ENCODE measurements at places on chromosomes 7 and 10.

DNA sequence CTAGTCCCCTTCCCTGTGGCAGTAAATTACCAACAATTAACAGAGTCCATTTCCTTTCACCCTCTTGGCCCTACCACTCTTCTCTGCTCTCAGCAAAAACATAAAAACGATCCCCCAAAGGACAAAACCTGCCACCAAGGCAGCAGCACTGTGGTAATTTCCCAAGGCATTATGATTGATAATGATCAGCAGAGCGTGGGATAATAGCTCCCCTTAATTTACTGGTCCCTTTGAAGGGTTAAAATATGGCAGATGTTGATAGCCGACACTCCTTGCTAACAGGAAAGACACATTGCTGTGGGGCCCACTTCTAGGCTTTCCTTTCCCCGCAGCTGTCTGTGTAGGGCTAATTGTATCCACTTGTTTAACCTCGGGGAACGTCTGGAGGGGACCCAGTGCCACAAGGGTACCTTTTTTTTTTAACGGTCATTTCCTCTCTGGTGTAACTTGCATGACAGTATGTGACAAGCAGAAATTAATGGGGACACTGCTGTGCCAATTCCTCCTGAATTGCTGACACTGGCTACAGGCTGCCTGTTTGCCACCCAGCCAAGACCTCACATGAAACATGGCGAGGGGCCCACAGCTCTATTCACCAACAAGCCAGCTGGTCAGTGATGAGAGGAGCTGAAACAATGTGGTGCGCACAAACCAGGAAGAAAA is 81.3 kb downstream of the CDK6 start:
- DNase-seq = no peak

DNA sequence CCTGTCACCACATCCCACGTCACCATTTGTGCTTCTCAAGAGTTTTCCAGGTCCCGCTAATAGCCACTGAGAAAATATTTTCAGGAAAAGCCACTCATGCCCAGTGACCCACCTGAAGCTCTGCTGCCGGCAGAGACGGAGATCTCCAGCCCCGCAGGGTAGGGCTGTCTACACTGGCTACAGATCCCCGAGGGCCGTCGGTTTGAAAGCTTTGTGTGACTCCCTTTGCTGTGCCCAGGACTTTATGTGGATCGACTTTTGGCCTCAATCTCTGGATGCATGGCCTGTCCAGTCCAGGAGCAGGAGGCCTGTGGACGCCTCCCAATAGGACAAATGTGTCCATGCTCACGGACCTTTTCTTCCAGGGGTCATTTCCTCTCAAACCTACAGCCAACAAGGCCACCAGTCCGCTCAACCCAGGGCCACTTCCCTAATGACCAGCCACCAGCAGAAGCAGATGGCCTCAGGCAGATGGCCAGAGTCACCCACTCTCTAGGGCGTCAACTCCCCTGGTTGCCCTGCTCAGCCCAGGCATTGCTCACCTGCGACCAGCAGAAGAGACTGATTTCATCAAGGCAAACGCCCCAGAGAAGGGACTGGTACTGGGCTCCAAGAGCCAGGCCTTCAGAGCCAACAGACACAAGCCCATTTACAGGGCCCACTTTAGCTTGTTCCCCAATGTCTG is 76.4 kb downstream of the OAT start:
- DNase-seq = no peak

GRCh38 chr7:155597753-155598140 is 46.7 kb upstream of the RBM33 start:
- no peak for DNase-seq

- DNase-seq = no peak
Observed at GRCh38 chr7:102129636-102130370, 156.9 kb upstream of the SH2B2 start.

DNA sequence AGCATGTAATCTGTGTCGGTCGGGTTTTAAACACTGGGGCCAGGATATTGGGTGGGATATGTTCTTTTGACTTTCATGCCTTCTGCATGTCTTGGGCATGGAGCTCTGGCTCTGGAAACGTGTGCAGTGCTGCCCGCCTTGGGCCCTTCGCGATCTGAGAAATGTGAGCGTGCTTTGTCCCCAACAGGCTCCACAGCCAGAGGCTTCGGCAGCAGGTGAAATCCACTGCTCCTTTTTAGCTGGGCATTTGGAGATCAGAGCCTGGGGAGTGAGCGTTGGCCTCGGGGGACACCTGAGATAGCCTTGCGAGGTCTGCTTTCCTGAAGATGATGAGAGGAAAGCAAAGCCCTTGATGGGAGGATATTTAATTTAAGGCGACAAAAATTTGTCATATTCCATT is 137.8 kb downstream of the ACTR3B start:
- DNase-seq = no peak

GRCh38 chr7:41771717-41772116 is 68.8 kb upstream of the INHBA start:
- no peak for DNase-seq

DNA sequence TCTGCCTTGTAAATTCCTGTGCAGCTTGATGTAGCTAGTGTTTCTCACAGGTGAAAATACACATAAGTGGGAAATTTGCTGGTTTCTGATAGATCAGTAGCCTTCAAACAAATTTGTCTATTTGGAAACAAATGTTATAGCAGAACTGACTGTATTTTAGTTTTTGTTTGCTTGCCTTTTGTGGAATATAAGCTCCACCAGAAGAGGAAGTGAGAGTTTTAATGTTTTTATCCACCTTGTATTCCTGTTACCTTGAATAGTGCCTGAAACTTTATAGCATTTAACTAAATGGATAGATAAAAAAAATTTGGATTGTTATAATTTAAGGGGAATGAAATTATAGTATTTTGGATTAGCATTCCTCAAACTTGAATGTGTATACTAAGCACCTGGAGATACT is 9.8 kb downstream of the WAC start:
- DNase-seq = no peak

- DNase-seq = no peak
Observed at GRCh38 chr10:132506711-132507408, 30.7 kb upstream of the INPP5A start.

DNA sequence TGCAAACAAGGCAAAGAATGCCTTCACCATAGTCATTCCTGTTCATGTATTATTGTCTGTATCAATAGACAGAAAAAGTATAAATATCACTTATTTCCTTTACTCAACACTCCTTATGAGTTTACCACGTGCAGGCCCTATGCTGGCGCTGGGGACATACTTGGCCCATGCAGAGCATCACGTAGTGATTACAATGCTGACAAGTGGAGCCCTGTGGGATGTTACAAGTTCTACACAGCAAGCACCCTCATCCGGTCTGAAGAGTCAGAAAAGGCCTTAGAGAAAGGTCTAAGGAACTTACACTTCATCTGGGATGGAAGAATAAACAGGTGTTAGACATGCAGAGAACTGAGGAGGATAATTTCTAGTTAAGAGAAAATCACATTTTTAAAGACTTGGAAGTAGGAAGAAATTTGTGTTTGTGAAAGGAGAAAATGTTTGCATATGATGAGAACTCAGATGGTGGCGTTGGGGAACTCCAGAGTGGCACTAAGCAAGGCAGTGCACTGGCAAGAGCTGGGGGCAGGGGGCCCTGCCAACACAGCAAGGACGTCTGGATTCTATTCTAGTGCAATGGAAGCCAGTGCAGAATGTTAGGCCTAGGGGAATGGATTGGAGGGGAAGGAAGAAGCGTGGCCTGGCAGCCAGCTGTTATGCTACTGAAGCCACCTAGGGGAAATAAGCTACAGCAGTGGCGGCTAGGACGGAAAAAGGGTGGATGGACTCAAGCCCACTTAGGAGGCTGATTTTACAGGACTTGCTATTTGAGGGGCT is 116.2 kb downstream of the ELMO1 start:
- DNase-seq = no peak

DNA sequence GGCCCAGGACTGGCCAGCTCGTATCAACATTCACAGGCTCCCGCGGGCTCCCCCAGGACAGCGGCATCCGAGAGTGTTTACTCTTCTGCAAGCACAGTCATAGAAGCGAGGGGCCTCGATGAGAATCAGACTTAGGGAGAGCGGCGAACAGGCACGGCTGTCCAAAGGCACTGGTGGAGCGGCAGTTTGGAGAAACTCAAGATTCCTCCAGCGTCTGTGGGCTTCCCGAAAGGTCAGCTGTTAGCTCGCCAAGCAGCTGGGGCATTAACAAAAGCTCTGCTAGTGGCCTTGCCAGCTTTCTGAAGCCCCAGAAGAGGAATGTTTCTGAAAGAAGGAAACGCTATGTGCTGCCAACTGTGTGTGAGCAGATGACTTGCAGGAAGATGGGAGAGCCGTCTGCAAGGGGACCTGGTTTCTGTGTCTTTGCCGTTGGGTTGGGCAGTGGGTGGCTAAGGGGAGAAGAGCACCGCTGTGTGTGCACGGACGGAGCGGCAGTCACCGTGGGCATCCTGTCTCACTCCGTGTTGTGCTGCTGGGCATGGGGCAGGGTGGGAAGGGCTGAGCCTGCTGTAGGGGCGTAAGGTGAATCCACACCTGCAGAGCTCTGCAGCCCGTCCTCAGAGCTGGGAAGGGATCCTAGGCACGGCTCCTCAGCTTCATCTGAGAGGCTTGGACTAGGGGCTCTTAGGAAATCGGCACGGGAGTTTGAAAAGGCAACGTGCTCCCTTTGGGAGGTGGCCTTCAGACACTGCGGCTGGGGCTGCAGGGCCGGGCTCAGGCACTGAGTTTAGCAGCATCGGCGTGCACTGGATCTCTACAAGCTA is 42.1 kb downstream of the AMZ1 start:
- no peak for DNase-seq

- DNase-seq = no peak
Observed at GRCh38 chr7:141660259-141660658, 41.7 kb downstream of the DENND11 start.

DNA sequence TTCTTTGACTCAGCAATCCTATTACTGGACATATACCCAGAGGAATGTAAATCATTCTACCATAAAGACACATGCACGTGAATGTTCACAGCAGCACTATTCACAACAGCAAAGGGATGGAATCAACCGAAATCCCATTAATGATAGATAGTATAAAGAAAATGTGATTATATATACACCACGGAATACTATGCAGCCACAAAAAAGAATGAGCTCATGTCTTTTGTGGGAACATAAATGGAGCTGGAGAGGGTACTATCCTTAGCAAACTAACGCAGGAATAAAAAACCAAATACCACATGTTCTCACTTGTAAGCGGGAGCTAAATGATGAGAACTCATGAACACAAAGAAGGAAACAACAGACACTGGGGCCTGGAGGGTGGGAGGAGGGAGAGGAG is 201.9 kb downstream of the DNAJC1 start:
- DNase-seq = no peak

GRCh38 chr10:84783386-84783785 is 455.0 kb downstream of the CCSER2 start:
- DNase-seq = no peak

GRCh38 chr7:10483671-10484070 is 490.0 kb upstream of the PHF14 start:
- no peak for DNase-seq

DNA sequence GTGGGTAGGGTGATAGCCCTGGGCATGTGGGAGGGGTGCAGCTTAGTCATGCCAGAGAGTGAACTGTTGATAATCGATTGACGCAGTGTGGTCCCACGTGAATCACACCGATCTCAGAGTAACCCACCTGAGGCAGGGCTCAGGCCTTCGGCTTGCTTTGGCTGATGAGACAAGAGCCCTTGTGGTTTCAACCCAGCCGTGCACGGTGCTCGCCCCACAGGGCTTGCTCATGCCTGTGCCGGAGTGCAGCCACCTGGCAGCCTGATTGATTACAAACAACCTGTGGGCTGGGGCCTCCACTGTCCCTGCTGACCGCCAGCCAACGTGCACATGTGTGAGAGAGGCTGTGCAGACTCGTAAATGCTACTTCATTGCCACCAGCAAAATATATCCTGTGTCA is 144.9 kb upstream of the ADARB2 start:
- DNase-seq = no peak

DNA sequence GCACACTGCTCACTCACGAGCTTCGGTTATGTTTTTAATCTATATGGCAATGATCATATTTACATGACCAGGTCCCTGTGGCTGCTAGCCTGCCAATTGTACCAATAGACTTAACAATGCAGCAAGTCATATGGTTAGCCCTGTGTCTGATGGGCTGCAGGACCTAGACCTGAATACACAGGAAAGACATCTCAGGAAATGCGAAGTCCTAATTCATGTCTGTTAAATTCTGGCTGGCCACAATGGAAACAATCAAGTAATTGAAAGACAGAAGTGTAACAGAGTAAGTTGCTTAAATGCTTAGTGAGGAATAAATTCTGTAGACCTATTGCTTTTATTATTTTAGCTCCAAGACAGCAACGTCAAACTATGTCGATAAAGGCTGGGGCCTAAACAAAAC is 112.4 kb upstream of the FZD8 start:
- no peak for DNase-seq

GRCh38 chr7:158075633-158076001 is 512.0 kb downstream of the PTPRN2 start:
- DNase-seq = no peak

GRCh38 chr10:94180576-94180975 is 182.2 kb downstream of the NOC3L start:
- no peak for DNase-seq

DNA sequence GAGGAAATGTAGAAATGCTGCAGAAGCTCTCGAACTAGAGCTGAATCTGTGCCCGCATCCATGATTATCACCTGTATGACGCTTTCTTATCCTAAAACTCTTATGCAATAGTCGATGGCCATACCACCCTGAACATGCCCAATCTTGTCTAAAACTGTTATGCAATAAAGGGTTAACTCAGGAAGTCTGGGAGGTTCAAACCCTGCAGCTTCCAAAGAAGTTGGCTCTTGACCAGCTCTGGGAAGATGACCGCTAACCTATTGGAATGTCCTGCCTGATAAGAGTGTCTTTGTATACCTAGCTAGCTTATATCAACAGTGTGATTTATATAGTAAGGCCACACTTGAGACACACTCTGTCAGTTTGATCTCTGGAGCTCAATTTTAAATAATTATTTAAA is 3.4 kb upstream of the C10orf88 start:
- DNase-seq = no peak

- no peak for DNase-seq
Observed at GRCh38 chr7:51013861-51014511, 231.3 kb upstream of the GRB10 start.

DNA sequence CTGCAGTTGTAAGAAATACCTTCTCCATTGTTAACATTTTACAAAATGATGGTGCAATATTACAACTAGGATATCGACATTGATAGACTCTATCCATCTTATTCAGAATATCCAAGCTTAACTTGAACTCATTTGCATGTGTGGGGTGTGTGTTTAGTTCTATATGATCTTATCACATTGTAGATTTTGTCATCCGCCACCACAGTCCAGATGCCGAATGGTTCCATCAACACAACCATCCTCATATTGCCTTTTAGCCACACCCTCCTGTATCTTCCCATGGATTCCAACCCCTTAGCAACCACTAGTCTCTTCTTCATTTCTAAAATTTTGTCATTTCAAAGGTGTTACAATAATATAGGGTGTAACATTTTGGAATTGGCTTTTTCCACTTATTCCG is 452.9 kb upstream of the AKR1E2 start:
- DNase-seq = no peak

Data from activated T-cell treated with anti-CD3 and anti-CD28 coated beads for 24 hours (primary cell).